ENCODE measurements at places on chromosomes 3 and 15. TPM values are rescaled to one million over a fixed set of nuclear protein-coding genes. Genes with fewer than 3 reads are reported as not detected.
A peak's percentile ranks its signal among the peaks of the same experiment; 100 is the strongest.

The SPTBN5 gene
- 0.14 TPM for total RNA-seq

The BCL2A1 gene
- 47.1 TPM for total RNA-seq

The CA12 gene
- total RNA-seq = 0.58 TPM

The GAP43 gene
- not detected for total RNA-seq

The SLC22A13 gene
- 0.18 TPM for total RNA-seq

The ZNF660 gene
- 1.0 TPM for total RNA-seq

The THPO gene
- not detected for total RNA-seq

The FOXB1 gene
- 0.13 TPM for total RNA-seq

- H3K4me1 ChIP-seq = peaks cover 9% of the 10 kb centered on the region
- peak; percentile 14 for DNase-seq
- H3K4me3 ChIP-seq = no peak overlapping the region
- peaks cover 34% of the 10 kb centered on the region for H3K27me3 ChIP-seq
- no peak overlapping the region for H3K27ac ChIP-seq
- H3K36me3 ChIP-seq = no peaks in the 10 kb centered on the region
Observed at GRCh38 chr15:67967871-67968431, 86.2 kb upstream of the PIAS1 start.

GRCh38 chr3:12544652-12545472 is 437 bp downstream of the MKRN2OS start:
- H3K4me3 ChIP-seq = no peak overlapping the region
- no peak overlapping the region for H3K27ac ChIP-seq
- no peak for DNase-seq
- peaks cover 7% of the 10 kb centered on the region for H3K4me1 ChIP-seq
- H3K27me3 ChIP-seq = no peaks in the 10 kb centered on the region

DNA sequence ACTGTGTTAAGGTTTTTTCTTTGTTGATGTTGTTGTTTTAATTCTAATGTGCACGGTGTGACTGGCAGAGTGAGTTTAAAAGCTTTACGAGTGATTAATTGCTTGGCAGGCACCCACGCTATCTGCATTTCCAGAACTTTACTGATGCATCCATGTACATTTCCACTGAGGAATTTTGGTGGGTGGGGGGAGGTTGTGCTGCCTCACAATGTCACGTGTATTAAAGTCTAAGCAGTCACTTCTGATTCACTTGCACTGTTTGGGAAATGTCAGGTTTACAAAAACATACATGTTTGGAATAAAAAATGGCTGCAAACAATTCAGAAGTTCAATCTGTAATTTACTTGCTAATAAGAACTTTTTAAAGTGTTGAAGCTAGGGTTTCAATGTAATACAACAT is 38.5 kb upstream of the CTDSPL start:
- no peak overlapping the region for H3K4me3 ChIP-seq
- H3K36me3 ChIP-seq = no peaks in the 10 kb centered on the region
- H3K4me1 ChIP-seq = no peaks in the 10 kb centered on the region
- no peak for DNase-seq
- H3K27ac ChIP-seq = no peak overlapping the region
- H3K27me3 ChIP-seq = no peaks in the 10 kb centered on the region

DNA sequence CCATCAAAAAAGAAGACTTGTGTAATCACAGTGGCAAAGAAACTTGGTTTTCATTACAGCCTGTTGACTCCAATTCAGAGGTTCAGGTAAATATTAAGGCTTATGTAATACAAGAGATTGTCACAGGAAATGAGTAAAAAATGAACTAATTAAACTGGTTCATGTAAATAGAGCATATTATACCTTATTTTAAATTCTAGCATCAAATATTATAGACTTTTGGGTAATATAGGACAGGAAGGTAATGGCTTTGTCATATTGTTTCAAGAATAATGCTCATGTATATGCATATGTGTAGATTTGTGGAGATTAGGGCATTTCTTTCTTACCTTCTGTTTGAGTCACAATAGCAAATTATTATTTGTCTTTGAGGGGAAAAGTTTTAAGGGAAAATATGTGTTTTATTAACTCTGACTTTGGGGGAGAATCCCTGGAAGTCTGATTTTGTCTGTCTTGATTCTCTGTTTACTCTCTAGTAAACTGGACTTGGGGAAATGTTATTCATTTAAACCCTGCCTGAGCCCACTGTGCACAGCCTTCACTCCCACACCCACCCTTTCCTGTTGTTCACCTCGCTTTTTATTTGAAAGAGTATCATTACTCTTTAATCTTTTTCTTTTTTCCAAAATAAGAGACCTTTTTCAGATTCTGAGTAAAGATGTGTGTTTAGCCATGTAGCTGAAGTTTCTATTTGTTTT is 43.0 kb downstream of the RASA2 start:
- no peaks in the 10 kb centered on the region for H3K27me3 ChIP-seq
- H3K4me3 ChIP-seq = peak overlapping the region; percentile 31
- DNase-seq = peak; percentile 59

- no peak overlapping the region for H3K4me3 ChIP-seq
- no peak overlapping the region for H3K27ac ChIP-seq
Observed at GRCh38 chr3:54243056-54243931, 120.9 kb downstream of the CACNA2D3 start.

GRCh38 chr3:126287536-126288241 is 69.5 kb downstream of the KLF15 start:
- peaks cover 53% of the 10 kb centered on the region for H3K27me3 ChIP-seq
- DNase-seq = no peak
- no peaks in the 10 kb centered on the region for H3K4me1 ChIP-seq
- H3K27ac ChIP-seq = no peak overlapping the region

- H3K4me1 ChIP-seq = no peaks in the 10 kb centered on the region
- H3K27ac ChIP-seq = no peak overlapping the region
- H3K4me3 ChIP-seq = no peak overlapping the region
- H3K27me3 ChIP-seq = peaks cover 1% of the 10 kb centered on the region
- DNase-seq = no peak
Observed at GRCh38 chr3:7779331-7779730, 722.3 kb upstream of the LMCD1 start.

- peaks cover 10% of the 10 kb centered on the region for H3K4me1 ChIP-seq
- peaks cover 6% of the 10 kb centered on the region for H3K36me3 ChIP-seq
Observed at GRCh38 chr3:42807929-42808328, 1.3 kb upstream of the ACKR2 start.

- no peak for DNase-seq
- no peak overlapping the region for H3K27ac ChIP-seq
- no peaks in the 10 kb centered on the region for H3K36me3 ChIP-seq
- no peaks in the 10 kb centered on the region for H3K27me3 ChIP-seq
- H3K4me1 ChIP-seq = no peaks in the 10 kb centered on the region
Observed at GRCh38 chr3:14366248-14366647, 36.2 kb upstream of the SLC6A6 start.

DNA sequence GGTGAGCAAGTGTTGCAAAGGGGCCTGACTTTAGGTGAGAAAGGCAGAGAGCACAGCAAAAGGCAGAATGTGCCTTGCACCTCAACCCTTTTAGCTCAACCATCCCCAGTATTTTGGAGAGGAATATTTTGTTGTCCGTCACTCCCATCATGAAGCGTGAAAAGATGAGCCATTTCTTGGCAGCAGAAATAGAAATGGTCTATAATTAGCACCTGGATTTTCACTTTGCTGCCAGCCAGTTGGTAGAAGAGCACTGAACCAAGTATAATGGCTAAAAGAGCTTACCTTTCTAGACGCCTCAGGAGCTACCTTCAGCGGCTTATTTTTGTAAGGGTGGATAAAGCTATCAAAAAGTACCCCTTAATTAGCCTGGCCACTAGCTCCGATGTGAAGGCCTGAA is 406.7 kb downstream of the OCA2 start:
- no peak overlapping the region for H3K27ac ChIP-seq
- DNase-seq = no peak
- no peaks in the 10 kb centered on the region for H3K4me1 ChIP-seq
- no peaks in the 10 kb centered on the region for H3K36me3 ChIP-seq
- H3K27me3 ChIP-seq = no peaks in the 10 kb centered on the region

- no peak for DNase-seq
- H3K36me3 ChIP-seq = no peaks in the 10 kb centered on the region
- no peaks in the 10 kb centered on the region for H3K27me3 ChIP-seq
Observed at GRCh38 chr15:29708519-29708918, 113.7 kb downstream of the TJP1 start.

DNA sequence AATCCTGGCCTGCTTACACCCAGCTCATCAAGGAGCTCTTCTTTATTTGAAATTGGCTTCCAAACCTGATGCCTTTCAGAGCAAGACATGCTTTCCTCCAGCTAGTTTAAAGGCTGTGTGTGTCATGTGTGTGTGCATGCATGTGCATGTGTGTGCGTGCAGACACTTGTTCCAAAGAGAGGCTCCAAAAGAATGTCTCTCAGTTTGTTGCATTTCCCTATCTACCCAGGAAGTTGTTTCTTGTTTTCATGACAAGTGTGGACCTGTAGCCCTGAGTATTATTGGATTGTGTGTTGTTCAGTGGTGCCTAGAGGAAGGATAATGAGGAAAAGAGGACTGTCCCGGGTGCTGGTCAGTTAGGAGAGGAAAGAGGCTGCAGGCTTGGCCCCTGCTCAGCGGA is 240.0 kb downstream of the THSD4 start:
- H3K27ac ChIP-seq = no peak overlapping the region
- H3K4me3 ChIP-seq = no peak overlapping the region
- H3K27me3 ChIP-seq = peaks cover 3% of the 10 kb centered on the region
- no peaks in the 10 kb centered on the region for H3K36me3 ChIP-seq

GRCh38 chr3:58633157-58633865 is 33.3 kb downstream of the FAM3D start:
- no peak overlapping the region for H3K27ac ChIP-seq
- no peaks in the 10 kb centered on the region for H3K4me1 ChIP-seq
- no peak for DNase-seq
- peaks cover 4% of the 10 kb centered on the region for H3K27me3 ChIP-seq

DNA sequence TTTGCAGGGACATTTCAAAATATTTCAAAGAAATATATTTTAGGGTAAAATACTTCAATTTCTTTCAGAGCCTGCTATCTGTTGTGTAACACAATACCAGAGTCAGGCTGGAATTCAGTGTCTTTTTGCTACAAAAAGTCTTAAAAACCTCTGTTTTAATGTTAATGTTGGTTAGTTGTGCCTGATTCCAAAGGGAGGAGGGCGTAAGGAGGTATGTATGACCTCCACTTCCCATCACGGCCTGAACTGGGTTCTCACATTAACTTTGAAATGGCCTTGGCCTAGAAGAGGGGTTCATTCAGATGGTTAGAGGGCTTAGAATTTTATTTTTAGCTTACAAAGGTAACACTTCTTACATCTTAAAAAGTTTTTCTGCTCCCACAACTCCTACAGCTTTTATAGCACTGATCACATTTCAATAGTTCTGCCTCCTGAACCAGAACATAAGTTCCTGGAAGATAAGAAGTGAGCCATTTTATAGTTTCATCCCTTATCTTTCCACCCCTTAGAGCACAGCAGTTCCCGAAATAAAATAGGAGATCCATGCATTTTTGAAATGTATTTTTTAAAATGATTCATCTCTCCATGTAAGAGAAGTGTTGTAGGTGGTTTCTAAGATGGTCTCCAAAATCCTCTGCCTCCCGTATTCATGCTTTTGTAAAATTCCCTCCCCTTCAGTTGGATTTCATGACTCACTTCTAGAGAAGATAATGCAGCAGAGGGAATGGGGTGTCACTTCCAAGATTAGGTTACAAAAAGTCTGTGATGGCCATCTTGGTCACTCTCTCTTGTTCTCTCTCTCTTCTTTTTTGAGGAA is 543.1 kb upstream of the NECTIN3 start:
- peaks cover 3% of the 10 kb centered on the region for H3K27me3 ChIP-seq
- H3K27ac ChIP-seq = no peak overlapping the region
- no peaks in the 10 kb centered on the region for H3K4me1 ChIP-seq
- no peak overlapping the region for H3K4me3 ChIP-seq
- no peaks in the 10 kb centered on the region for H3K36me3 ChIP-seq

DNA sequence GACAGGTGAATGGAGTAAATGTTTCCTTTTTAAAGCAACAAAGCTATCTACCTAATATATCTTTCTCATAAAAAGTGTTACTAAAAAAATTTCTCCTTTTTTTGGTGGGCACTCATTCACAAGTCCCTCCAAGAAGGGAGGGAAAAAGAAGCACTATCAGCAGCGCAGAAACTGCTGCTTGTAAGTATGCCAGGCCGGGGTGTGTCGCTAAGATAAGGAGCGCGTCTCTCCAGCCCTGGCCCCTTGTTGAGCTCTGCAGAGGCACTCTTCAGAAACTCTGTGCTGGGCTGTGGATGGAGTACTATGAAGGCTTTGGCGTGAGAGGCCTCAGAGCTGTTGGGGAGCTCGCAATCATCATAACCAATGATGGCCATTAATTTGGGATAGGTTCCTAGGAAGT is 49.1 kb downstream of the ZDHHC3 start:
- H3K36me3 ChIP-seq = peaks cover 14% of the 10 kb centered on the region
- H3K27ac ChIP-seq = no peak overlapping the region
- no peak for DNase-seq
- H3K27me3 ChIP-seq = no peaks in the 10 kb centered on the region
- H3K4me1 ChIP-seq = no peaks in the 10 kb centered on the region
- no peak overlapping the region for H3K4me3 ChIP-seq

DNA sequence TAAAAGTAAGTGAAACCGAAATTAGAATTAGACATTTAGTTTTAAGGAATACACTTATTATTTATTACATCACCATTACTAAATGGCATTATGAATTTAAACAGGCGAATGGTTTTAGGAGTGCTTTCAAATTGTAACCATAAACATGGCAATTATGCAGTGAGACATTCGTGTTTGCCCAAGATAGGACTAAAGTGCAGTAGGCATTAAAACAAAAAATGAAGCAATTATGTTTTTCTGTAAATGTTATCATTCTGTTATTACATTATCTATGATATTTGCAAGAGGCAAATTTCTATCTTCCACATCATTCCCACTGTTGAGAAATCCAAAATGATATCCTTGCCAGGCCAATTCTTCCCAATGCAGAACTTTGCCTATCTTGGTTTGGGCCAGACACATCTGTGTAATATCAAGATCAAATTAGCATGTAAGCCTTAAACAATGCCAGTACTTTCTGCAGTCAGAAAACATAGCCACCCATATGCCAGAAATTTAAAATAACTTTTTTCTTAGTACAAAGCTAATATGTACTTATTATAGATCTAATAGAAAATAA is 156.9 kb downstream of the ATP8B4 start:
- no peak overlapping the region for H3K4me3 ChIP-seq
- H3K27ac ChIP-seq = no peak overlapping the region
- no peaks in the 10 kb centered on the region for H3K4me1 ChIP-seq
- no peak for DNase-seq
- H3K27me3 ChIP-seq = no peaks in the 10 kb centered on the region

DNA sequence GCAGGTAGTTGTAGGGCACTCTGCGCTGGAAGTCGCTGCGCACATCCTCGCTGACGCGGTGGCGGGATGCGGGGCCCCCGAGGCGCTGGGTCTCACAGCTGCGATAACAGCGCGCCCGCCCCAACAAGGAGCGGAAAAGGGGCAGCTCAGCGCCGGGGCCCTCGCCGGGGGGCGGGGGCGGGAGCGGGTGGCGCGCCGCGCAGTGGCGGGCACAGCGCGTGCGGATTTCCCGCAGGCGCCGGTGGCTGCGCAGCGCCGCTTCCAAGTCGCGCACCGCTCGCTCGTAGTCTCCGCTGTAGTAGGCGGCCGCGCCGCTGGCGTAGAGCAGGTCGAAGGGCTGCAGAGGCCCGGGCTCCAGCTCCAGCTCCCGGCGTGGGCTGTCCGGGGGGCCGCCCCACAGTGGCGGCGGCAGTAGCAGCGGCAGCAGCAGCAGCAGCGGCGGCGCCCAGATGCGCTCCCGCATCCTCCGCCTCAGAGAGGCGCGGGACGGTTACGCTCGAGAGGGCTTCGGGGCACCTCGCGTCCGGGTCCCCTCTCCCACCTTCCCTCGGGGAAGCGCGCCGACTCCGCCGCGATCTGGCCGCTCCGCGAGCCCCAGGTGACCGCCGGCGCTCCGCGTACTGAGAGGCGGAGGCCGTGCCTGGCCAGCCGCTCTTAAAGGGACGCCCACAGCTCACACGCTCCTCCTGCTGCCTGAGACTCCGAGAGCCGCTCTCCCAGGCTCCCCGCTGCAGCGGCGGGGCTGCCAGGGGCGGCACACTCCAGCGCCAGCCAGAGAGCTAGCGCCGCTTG is at the start of gene P3H2:
P3H2 (minus strand) TSS at position 629 of the 792 bp plus-strand sequence; CDS start at position 463, 166 bp downstream.
- H3K4me3 ChIP-seq = peak within 1 kb of the TSS; percentile 55
- H3K27me3 ChIP-seq = peaks cover 47% of the 10 kb centered on the region
- H3K4me1 ChIP-seq = peaks cover 3% of the 10 kb centered on the region

Data from activated CD8-positive, alpha-beta T cell treated with anti-CD3 and anti-CD28 coated beads for 36 hours (primary cell).